CD4-positive, alpha-beta T cell treated with Interleukin-17A for 1 hour (primary cell): ENCODE measurements at places on chromosomes 4 and X.

DNA sequence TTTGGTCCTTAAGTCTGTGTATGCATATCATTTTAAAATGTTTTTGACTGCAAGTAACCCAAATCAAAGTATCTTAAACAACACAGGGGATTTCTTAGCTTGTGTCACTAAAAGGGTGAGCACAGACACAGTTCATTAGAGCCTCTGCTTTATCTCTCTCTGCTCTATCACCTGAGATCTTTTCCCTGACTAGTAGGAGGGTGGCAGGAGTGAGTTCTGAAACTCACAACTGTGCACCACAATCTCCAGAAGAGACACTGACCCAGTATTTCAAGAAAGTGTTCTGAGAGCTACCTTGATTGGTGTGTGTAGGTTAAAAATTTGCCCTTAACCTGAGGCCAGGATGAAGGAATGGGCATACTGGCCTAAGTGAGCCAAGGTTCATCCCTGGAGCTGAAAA lies 24.8 kb downstream of the CCSER1 start:
- DNase-seq = no peak

GRCh38 chr4:140351093-140352075 lies 22.1 kb upstream of the SCOC start:
- DNase-seq = no peak

DNA sequence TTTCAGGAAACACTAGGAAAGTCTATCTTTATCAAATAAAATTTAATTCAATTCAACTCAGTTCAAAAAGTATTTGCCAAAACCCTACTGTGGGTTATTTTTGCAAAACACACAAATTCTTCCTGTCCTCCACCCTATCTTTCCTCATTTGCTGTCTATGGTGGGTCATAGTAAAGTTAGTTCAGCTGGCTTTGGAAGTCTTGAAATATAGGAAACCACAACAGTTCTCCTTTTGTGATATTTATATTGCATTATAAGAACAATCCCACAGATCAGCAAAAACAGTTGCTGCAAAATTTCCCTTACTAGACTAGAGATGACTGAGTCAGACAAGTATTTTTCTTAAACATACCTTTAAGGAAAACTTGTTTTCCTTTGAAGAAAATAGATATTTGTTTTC lies 22.2 kb downstream of the CYBB start:
- DNase-seq = no peak

GRCh38 chr4:4247696-4248028 lies 361 bp downstream of the TMEM128 start:
- DNase-seq = no peak

DNA sequence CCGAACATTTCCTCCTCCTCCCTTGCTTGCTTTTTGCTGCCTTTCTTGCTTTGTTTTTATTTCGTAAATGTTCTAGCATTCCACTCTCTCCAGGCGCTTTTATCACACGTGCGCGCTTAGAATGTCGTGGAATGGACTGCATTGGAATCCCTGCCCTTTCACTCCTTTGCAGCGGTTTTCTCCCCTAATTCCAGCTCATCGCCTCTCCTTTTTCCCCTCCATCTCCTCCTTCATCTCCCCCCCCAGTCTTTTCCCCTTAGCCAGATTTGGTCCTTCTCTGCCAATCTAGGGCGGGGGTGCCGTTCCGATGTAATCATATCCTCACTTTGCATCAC lies 579 bp downstream of the OGT start:
- DNase-seq = no peak

- DNase-seq = peak; percentile 91
These were observed 43.1 kb upstream of the FAM9C start for GRCh38 chrX:13087322-13088155.

- DNase-seq = no peak
These were observed 253.6 kb downstream of the UNC5C start for GRCh38 chr4:95295157-95295556.

- DNase-seq = peak; percentile 60
These were observed 130.3 kb downstream of the DIPK2B start for GRCh38 chrX:45070116-45071007.

DNA sequence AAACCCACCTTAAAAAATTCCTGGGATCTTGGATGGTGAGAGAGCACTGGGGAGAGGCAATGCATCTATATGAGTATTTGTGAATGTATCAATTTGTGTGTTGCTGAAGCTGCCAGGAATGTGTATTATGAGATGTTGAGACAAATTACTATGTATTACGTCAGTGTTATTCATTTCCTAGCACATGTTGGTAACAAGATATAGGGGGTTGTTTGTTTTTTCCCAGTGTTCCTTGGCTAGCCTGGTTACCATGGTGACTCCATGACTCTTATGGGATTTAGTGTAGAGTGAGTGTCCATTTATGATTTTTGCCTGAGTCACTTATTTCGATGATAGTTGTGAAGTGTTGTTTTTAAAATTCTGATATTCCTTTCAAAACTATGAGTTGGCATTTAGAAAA lies 65.6 kb downstream of the RAB40A start:
- no peak for DNase-seq

DNA sequence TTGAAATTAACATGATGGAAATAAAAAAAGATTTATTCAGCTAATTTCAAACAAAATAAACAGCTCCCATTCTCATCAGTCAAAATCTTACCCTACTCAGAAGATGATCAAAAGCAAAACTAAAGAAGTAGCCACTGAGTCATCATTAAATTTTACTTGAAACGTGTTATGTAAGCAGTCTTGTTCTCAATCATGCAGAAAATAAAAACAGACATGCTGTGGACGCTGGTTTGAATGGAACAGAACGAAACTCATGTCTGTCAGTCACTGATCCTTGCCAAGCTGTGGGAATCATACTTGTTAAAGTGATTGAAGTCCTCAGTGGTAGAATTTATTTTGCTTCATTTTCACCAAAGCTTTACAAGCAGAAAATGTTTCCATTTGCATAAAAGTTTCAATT lies 77.2 kb upstream of the TLR3 start:
- DNase-seq = no peak

DNA sequence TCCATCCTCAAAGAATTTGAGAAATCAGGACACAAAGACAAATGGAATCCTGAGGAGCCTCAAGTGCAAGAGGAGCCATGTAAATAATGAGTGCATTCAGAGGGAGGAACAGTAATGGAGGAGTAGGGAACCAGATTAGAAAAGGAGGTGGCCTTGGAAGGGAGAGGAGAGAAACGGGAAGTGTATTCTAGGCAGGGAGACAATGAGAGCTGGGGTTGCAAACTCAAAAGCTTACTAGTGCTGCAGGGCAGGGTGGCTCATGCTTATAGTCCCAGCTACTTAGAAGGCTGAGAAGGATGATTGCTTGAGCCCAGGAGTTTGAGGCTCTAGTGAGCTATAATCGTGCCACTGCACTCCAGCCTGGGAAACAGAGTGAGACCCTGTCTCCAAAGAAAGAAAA lies 113.2 kb upstream of the LSM6 start:
- DNase-seq = no peak

DNA sequence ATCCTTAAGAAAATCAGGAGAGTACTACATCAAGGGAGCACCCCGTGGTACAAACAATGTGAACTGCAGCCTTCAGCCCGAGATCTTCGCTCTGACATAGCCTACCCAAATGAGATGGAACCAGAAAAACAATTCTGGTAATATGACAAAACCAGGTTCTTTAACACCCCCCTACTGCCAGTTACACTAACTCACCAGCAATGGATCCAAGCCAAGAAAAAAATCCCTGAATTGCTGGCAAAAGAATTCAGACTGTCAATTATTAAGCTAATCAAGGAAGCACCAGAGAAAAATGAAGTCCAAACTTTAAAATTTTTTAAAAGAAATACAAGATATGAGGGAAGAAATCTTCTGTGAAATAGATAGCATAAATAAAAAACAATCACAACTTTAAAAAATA lies 101.7 kb upstream of the KLF8 start:
- no peak for DNase-seq

DNA sequence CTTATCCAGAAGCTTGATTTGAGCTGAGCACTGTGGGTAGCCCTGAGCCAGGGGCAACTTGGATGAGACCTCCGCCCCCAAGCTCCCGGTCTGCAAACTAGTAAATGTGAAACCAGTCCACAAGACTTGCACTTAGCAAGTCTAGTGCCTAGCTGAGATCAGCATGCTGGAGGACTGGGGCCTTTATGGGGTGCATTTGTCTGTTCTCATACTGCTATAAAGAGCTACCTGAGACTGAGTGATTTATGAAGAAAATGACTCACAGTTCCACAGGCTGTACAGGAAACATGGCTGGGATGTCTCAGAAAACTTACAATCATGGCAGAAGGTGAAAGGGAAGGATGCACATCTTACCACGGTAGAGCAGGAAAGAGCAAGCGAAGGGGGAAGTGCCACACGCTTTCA lies 42.1 kb upstream of the HOPX start:
- no peak for DNase-seq

GRCh38 chr4:147101678-147102077 lies 156.0 kb upstream of the TTC29 start:
- DNase-seq = no peak

GRCh38 chr4:150152766-150153165 lies 74.5 kb downstream of the DCLK2 start:
- DNase-seq = no peak

DNA sequence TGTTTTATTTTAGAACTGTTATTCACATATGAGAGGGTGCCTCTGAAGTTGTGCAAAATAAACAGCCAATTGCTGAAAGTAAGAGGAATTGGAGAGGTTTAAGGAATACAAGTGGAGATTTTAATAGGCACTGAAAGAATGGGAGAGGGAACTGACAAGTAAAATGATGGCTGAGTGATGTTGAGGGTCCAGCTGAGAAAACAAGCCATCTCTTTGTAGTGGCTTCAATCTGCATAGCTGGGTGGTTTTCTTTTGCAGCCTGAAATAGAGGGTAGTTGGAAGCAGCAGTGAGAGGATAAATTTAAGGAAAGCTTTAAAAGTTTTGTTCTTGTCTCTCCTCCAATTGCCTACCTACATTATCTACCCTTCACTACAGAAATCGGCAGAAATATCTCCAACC lies 106.7 kb upstream of the DGKK start:
- DNase-seq = no peak

DNA sequence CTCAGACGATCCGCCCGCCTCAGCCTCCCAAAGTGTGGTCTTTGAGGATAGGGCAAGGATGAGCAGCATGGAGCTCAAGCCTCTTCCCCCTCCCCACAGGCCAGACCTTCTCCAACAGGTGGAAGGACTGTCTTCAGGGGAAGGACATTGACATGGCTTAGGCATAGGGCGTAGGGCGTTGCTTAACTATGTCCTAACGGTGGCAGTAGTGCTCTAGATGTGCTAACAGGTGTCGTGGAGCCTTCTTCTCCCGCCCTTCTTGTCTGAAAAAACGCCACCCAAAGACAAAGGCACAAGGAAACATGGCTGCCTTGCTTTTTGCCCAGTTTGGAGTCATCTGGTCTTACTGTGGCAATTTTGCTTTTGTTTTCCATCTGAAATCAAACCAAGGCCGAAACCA lies 219.8 kb downstream of the OR13H1 start:
- no peak for DNase-seq

GRCh38 chrX:23954396-23954795 lies 46.6 kb downstream of the CXorf58 start:
- DNase-seq = no peak

GRCh38 chr4:48896845-48897244 lies 9.7 kb downstream of the OCIAD2 start:
- DNase-seq = no peak

DNA sequence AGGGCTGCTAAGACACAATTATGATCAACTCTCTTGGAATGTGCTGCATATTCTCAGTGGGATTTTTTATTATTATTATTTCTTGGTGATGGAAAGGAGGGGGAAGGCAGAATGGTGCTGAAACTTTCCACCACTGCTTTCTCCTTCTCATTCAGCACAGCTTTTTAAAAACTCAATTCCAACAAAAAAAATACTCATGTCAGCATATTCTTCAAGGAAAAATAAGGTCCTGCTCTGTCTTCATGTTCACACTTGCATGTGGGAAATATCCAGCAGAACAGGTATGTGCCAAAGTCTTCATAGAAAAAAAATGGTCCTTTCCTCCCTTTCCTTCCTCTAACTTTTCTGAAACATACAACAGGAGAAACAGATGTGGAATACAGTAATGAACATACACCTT lies 144.0 kb upstream of the ADAMTS3 start:
- DNase-seq = no peak

GRCh38 chr4:158769175-158769921 lies 522 bp downstream of the FNIP2 start:
- peak; percentile 51 for DNase-seq

DNA sequence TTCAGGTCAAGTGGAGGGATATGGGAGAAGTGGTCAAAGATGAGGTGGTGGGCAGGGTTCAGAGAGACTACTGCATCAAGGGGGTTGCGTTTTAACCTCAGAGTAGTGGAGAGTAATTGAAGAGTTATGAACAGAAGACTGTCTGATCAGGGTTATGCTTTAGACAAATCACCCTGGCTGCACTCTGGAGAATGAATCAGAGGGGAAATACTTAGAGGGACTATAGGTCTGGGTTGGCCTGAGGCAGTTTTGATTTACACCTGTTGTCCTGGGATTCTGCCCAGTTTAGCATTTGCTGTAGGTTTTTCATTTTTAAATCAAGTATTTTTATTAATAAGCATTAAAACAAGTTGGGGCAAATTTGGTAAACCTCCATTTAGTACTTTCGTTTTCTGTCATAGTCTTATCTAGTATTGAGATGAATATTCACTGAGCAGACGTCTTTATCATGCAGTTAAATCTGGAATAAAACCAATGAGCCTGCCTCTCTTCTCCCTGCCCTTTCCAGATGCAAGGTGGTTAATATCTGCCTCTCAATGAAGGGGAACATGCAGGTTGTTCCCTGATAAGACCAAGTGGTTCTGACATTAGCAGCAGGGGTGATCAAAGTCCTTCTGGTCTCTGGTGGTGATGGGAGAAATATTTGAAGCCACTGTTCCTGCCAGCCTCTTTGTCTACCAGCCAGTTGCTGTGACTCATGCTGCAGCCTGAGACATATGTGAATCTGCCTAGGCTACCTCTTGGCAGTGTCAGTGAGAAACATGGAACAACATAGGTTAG lies 116.0 kb upstream of the RPS6KA3 start:
- no peak for DNase-seq

DNA sequence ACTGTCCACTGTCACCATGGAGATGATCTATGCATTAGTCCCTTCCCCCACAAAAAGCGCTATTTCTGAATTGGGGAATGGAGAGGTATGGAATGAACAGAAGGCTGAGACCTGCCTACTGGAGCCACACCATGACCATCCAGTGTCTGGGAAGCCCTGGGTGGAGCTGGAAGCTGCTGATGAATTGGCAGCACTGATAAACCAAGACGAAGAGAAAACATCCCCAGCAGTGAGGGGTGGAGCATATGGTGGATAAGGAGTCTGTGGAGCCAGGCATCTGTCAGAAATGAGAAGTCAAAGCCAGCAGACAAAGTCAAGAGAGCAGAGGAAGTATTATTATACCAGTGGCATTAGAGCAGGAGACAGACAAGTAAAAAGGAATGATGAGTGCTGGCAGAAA lies 13.2 kb downstream of the CC2D2A start:
- DNase-seq = no peak

- DNase-seq = no peak
These were observed 34.5 kb downstream of the PALLD start for GRCh38 chr4:168531305-168531704.

DNA sequence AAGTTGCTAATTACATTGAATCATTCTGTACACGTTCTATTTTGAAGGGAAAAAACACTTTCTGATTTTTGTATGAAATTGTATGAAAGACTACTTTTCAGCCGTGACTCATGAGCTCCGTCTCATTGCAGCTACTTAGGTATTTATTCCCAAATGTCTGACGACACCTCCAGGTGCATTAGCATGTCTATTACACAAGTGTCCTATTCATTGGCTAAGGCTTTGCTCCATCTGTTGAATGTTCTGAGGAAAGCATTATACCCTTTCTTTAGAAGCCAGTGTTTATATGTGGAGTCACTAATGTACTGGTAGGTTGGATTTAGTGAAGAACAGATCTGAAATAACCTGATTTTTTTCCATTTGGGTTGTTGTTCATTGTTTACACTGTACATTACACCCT lies 51.8 kb downstream of the MAP7D3 start:
- no peak for DNase-seq
